ENCODE measurements at places on chromosomes 1 and 21.

DNA sequence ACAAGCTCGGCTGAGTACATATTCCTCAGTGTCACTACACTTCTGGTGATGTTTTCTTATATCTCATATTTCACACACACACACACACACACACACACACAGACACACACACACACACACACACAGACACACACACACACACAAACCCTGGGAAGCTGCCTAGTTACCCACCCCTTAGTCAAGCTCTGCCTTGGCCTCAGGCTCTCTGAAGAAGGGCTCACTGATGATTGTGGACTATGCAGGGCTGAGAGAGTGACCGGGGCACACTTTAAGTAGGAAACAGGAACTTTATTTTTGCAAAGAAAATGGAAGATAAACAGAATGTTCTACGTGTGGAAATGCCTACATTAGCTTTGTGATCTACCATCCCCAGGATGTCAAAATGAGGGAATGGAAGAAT is 19.2 kb upstream of the LCE2D start:
- no peak for DNase-seq

- no peak for DNase-seq
Observed at GRCh38 chr1:13751458-13751871, 51.5 kb downstream of the PRDM2 start.

- DNase-seq = peak; percentile 74
Observed at GRCh38 chr1:208183977-208184911, 59.9 kb downstream of the PLXNA2 start.

DNA sequence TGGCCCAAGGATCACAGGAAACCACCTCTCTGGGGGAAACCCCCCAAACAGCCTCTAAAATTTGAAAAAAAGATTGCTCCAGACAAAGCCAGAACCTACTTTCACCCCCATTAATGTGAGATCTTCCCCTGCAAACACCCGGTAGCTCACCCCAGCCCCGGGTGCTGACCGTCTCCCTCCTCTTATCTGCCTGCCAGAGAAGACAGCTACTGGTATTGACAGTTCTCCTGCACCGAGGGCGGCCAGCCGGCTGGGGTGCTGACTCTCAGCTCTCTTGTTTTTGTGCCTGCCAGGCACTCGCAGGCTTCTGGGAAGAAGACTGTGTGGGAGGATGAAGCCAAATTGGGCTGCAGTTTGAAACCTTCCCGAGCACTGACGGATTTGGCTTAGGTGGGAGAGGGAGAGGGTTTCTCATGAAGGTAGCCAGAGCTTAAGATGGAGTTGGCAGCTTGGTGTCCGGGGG is 48.2 kb downstream of the RASSF5 start:
- no peak for DNase-seq

GRCh38 chr1:111193712-111194480 is 6.5 kb downstream of the DENND2D start:
- DNase-seq = no peak

DNA sequence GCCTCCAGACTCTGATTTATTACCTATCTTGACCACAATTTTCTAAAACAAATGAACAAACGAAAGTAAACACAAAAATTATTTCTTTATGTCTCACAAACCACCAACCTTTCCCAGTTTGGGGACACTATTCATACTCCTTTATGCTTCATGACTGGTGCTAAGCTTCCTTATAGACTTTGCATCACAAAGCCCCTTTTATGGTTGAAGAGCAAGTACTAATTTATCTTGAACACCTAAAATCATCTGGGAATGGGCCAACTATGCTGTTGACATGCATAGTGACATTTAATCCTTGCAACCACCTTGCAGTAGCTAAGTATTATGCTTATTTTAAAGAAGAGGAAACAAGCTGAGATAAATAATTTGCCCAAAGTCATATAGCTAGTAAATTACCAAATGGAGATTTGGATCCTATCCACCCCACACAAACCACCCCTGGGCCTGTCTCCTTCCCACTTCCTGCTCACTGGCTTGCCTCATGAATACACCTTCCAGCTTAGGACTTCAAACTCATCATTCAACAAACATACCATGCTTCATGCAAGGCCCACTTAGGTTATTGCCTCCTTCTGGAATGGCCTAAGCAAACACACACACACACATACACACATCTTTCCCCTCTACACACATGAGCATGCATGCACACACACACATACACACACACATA is 192.2 kb downstream of the PLPP3 start:
- DNase-seq = no peak

- no peak for DNase-seq
Observed at GRCh38 chr1:175443332-175443731, 250.8 kb upstream of the KIAA0040 start.

DNA sequence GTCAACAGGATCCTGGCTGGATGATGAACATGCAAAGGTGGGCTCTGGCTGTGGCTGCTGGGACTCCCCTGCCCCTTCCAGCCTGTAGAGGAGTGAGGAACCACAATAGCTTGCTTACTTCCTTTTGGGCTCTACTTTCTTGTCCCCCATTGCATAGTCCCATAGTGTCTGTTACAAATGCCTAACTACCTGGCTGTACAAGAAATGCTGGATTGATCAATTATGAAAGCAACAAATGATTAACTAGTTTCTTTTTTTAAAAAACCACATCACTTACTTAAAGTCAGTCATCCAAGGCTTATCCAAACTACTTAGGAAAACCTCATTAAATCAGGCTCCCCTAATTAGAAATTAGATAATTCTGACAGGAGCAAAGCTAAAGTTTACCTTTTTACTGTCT is 514.1 kb upstream of the PKN2 start:
- DNase-seq = no peak

- DNase-seq = no peak
Observed at GRCh38 chr1:193066606-193067005, 7.2 kb downstream of the RO60 start.

DNA sequence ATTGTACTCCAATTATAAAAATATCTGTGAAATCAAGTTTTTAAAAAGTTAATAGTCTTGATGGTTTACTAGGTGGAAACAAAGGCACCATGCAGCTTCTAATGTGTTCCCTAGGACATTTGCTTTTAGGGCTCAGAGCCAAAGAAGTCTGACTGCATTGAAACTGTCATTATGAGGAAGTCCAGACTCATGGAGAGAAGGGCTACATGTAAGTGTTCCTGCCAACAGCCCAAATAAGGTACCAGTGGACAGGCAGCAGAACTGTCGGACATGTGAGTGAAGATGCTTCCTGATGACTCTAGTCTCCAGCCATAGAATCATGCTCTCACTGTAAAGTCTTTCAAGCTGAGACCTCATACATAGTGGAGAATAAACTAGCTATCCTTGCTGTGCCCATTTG is 287.6 kb downstream of the AKT3 start:
- DNase-seq = no peak

DNA sequence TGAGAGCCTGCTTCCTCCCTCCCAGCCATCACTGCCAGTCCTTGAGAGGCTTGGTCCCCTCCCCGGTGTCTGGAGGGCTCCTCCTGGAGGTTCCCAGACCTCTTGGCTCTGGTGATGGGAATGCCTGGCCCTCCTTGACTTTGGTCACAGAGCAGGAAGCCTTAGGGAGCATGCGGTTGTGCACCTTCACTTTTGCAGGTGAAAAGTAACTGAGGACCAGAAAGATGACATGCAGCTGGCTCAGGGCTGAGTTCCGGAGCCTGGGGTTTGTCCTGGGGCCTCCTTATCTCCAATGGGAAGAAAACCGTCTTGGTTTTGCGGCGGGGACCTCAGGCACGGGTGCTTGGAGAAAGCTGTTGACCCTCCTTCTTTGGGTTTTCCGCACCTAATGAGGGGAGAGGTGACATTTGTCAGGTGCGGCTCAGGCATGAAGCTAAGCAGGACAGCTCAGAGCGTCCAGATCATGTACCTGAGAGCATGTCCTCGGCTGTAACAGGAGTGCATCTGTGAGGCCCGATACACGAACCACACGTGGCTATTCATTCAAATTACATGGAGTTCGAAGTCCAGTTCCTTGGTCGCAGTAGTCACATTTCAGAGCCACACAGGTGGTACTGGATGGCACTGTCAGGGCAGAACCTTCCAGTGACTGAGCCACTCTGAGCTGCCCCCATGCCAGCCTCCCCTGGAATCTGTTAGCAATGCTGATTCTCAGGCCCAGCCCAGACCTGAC is 608 bp upstream of the MX2 start:
- DNase-seq = no peak

GRCh38 chr1:2314803-2315673 is 76.3 kb downstream of the MORN1 start:
- DNase-seq = peak; percentile 67

GRCh38 chr1:19154876-19155275 is 55.2 kb downstream of the UBR4 start:
- no peak for DNase-seq

DNA sequence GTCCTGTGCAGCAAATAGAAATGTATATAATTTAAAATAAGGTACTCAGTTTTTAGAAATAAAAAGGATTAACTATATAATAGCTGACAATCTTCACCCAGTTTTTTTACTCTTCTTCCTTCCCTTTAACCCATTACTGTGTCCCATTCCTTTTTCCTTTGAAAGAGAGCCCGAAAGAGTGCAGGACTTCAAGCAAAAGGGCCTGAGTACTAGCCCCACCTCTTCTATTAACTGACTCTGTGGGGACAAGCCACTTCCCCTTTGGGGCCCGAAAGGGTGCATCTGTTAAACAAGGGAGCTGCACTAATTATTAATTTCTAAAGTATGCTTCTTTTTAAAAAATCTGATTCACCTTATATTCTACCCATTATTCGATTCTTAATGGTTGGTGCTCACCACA is 3.3 kb downstream of the USP24 start:
- DNase-seq = no peak

DNA sequence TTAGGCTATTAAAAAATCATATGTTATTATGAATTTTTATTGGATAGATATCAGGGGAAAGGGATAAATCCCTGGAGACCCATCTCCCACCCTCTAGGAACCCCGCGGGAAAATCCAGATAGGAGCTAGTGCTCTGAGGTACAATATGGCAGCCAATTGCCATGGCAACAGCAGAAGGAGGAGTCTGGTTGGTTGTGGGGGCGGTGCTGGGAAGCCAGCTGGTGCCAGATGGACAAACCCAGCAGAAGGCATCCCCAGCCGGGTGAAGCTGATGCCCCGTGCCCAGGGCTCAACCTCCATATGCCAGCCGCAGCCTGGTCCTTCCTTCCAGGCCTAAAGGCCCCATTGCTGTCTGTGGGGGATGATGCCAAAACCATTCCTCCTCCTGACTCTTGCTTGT is 38.3 kb downstream of the RHBG start:
- no peak for DNase-seq

DNA sequence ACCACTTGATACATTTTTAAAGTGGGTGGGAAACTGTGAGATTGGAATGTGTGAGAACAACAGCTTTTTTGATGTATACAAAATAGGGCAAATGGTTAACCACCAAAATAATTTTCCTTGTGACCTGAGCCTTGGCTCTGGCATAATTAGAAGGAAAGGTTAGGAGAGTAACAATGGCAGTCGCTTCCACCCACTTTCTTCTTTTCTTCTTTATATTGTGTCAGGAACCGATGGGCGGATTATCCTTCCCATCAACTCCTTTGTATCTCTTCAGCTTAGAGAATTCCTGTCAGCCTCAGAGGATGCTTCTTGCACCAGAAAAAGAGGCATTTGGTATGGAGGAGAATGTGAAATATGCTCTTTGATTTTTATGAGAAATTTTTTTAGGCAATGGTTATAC is 90.6 kb downstream of the SDCCAG8 start:
- DNase-seq = no peak

DNA sequence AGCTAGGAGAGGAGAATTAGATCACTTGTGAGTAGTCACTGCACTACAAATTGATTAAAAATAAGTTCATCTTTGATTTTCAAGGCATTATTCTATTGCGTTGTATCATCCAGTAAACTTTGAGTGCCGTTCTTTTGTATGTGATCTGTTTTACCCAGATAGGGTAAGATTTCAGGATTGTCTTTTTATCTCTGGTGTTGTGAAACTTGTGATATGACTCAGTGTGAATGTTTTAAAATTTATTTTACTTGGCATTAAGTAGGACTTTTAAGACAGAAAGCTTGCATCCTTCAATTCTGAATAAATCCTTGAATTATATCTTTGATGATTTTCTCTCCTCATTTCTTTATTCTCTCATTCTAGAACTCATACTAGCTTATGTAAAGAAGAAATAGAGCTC is 93.3 kb upstream of the ADAMTS5 start:
- no peak for DNase-seq

DNA sequence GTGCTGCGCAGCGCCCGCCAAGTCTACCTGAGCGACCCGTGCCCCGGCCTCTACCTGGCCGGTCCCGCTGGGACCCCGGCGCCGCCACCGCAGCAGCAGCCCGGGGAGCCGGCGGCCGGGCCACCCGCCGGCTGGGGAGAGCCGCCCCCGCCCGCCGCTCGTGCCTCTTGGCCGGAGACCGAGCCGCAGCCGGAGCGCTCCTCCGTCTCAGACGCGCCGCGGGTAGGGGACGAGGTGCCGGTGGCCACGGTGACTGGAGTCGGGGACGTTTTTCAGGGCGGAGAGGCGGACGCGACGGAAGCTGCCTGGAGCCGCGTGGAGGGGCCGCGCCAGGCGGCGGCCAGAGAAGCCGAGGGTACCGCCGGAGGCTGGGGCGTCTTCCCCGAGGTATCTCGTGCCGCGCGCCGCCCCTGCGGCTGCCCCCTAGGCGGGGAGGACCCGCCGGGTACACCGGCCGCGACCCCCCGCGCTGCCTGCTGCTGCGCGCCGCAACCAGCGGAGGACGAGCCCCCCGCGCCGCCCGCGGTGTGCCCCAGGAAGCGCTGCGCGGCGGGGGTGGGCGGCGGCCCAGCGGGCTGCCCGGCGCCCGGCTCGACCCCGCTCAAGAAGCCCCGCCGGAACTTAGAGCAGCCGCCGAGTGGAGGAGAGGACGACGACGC is 646 bp downstream of the IER5 start:
- DNase-seq = no peak

DNA sequence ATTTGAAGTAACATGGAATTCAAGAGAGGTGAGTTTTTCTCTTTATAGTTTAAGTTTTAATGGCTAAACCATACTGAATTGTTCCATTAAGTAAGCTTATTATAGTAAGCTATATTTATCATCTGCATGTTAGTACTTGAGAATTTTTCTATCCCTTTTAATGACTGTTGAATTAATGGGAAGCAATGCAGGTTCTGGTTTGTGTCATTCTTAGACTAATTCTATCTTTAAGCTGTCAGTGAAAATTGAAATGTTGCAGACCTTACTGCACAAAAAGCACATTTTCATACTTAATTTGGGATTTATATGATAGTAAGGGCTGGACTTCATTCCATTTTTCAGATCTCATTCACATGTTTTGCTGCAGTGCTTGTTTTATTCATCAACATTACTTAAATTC is 25.9 kb downstream of the SRSF11 start:
- DNase-seq = no peak

DNA sequence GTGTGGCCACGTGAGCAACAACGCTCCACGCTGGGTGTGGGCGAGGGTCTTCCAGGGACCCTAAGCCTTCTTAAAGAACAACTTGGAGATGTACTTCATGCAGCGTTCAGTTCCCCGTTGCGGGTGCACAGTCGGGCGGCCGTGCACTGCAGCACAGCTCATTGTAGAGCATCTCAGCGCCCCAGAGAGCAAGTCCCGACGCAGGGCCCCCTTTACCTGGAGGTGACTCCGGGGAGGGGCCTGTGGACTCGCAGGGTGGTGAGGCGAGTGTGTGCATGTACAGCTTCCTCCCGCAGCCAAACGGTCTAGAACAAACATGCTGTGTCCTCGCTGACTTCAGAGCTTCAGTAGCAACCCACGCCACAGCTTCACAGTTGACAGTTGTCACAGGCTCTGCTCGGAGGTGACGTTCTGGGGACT is 19.5 kb downstream of the RRP1 start:
- no peak for DNase-seq

GRCh38 chr1:206575165-206575893 is 36.9 kb downstream of the EIF2D start:
- peak; percentile 58 for DNase-seq

GRCh38 chr21:42539342-42539741 is 25.7 kb downstream of the SLC37A1 start:
- DNase-seq = no peak

Measured in WERI-Rb-1 (cell line).